RPMI7951 (cell line): ENCODE measurements at places on chromosomes 3 and 15.
A peak's percentile ranks its signal among the peaks of the same experiment; 100 is the strongest.

GRCh38 chr3:115108614-115109013, 38.5 kb downstream of the ZBTB20 start:
- DNase-seq: no peak

- DNase-seq: no peak
Measured at GRCh38 chr3:108014943-108015342, 75.9 kb downstream of the CD47 start.

DNA sequence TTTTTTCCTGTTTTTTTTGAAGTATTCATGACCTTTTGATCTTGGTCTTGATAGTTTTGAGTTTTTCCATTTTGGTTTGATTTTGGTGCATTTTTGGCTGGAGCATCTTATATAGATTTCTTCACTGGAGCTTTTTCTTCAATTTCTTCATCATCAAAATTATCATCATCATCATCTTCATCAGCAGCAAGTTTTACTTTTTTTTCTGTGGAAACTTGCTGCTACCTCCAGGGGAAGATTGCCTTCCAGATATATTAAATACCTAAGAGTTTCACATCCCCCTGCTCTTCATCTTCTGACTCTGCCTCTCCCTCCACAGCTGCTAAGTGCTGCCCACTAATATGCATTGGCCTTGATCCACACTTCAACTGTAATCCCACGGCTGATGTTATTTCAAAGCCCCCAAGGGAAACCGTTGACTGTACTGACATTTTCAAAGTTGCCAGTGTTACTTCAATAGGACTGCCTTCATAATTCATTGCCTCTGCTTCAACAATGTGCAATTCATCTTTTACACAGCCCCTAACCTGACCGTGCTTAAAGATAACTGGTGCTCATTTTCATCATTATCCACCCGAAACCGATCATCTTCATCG, 151.7 kb downstream of the NR1D2 start:
- DNase-seq: no peak

- DNase-seq: no peak
Measured at GRCh38 chr15:26628071-26628470, 144.8 kb downstream of the GABRB3 start.

GRCh38 chr15:73950831-73951561, 24.7 kb downstream of the LOXL1 start:
- DNase-seq: peak; percentile 99

DNA sequence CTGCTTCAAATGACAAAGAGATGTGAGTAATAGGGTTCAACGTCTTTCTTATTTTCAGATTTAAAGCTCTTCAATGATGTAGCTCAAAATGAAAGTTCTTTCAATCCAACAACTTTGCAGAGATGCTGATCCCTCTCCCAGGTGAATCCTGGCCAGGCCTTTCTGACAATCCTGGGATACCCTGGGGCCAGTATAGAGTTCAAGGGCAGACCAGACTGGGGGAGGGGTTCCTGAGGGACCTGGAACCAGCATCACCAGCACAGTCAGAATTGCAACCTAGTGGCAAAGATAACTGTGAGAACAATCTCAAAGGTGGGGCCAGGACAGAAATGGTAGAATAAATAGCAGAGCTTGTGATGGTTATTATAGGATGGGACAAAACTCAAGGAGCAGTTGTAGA, 19.7 kb upstream of the NCK1 start:
- no peak for DNase-seq

DNA sequence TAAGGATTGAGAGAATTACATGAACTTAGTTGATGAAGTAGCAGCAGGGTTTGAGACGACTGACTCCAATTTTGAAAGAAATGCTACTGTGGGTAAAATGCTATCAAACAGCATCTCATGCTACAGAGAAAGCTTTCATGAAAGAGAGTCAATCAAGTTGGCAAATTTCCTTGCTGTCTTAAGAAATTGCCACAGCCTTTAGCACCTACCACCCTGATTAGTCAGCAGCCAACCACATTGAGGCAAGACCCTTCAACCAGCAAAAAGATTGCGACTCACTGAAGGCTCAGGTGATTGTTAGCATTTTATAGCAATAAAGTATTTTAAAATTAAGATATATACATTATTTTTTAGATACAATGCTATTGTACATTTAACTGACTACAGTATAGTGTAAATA, 80.9 kb downstream of the RAP2B start:
- DNase-seq: no peak
